Bronchus fibroblast of lung (primary cell): ENCODE measurements at places on chromosomes 3 and 15. TPM values are rescaled to one million over a fixed set of nuclear protein-coding genes. Genes with fewer than 3 reads are reported as not detected.

SMC4 gene
- total RNA-seq: 87.1 and 103 TPM in 2 replicates

CCRL2 gene
- 0.45 TPM in 1 of 2 replicates, not detected in the other for total RNA-seq

CHDH gene
- total RNA-seq: 0.15 and 0.34 TPM in 2 replicates

CLDN18 gene
- not detected in 2 replicates for total RNA-seq

HYAL1 gene
- 3.1 and 3.4 TPM in 2 replicates for total RNA-seq

OR5H15 gene
- total RNA-seq: not detected in 2 replicates

RPP14 gene
- 8.2 and 9.2 TPM in 2 replicates for total RNA-seq

NR1I2 gene
- total RNA-seq: under 0.01 and 0.34 TPM in 2 replicates

SLC22A14 gene
- not detected in 2 replicates for total RNA-seq

KCNAB1 gene
- total RNA-seq: not detected in 2 replicates

FHIT gene
- 0.45 and 0.50 TPM in 2 replicates for total RNA-seq

MBD4 gene
- total RNA-seq: 15.9 and 21.4 TPM in 2 replicates

SAMD7 gene
- total RNA-seq: not detected in 2 replicates

CLDN16 gene
- total RNA-seq: not detected in 2 replicates

THAP10 gene
- 7.1 and 7.2 TPM in 2 replicates for total RNA-seq

GRIP2 gene
- total RNA-seq: not detected in 2 replicates

FSIP1 gene
- 0.15 and 0.17 TPM in 2 replicates for total RNA-seq

CPLX3 gene
- total RNA-seq: not detected in 2 replicates

GOLGA8G gene
- total RNA-seq: not detected in 2 replicates

XCR1 gene
- not detected in 2 replicates for total RNA-seq

TNFAIP8L3 gene
- 2.1 and 3.2 TPM in 2 replicates for total RNA-seq

IQCF5 gene
- not detected in 2 replicates for total RNA-seq

TMEM40 gene
- total RNA-seq: 0.34 TPM in 1 of 2 replicates, not detected in the other

LOXL1 gene
- total RNA-seq: 112 and 113 TPM in 2 replicates

MGLL gene
- total RNA-seq: 49.4 and 49.8 TPM in 2 replicates

MYL3 gene
- total RNA-seq: not detected in 2 replicates

CASR gene
- not detected in 2 replicates for total RNA-seq

MCCC1 gene
- total RNA-seq: 11.9 and 12.6 TPM in 2 replicates

HYPK gene
- 24.4 and 35.7 TPM in 2 replicates for total RNA-seq

IQCH gene
- 1.9 and 3.5 TPM in 2 replicates for total RNA-seq

ZPLD1 gene
- not detected in 2 replicates for total RNA-seq

LTK gene
- 0.50 and 0.59 TPM in 2 replicates for total RNA-seq

UPK1B gene
- not detected in 2 replicates for total RNA-seq

CSTA gene
- 1.0 TPM in 1 of 2 replicates, not detected in the other for total RNA-seq

PRICKLE2 gene
- total RNA-seq: 8.9 and 10.1 TPM in 2 replicates

TIMP4 gene
- 10.9 and 11.3 TPM in 2 replicates for total RNA-seq

GPR27 gene
- total RNA-seq: not detected in 2 replicates

UCN2 gene
- 1.7 and 1.9 TPM in 2 replicates for total RNA-seq

SLC2A2 gene
- total RNA-seq: not detected in 2 replicates

LRRC31 gene
- total RNA-seq: not detected in 2 replicates

TRH gene
- 0.15 TPM in 1 of 2 replicates, not detected in the other for total RNA-seq

ZNF619 gene
- 2.9 and 4.0 TPM in 2 replicates for total RNA-seq

CCNL1 gene
- total RNA-seq: 37.0 and 37.2 TPM in 2 replicates

LMCD1 gene
- 73.6 and 87.3 TPM in 2 replicates for total RNA-seq
